ENCODE measurements at places on chromosomes 5 and 9. TPM values are rescaled to one million over a fixed set of nuclear protein-coding genes. Genes with fewer than 3 reads are reported as not detected.

DNA sequence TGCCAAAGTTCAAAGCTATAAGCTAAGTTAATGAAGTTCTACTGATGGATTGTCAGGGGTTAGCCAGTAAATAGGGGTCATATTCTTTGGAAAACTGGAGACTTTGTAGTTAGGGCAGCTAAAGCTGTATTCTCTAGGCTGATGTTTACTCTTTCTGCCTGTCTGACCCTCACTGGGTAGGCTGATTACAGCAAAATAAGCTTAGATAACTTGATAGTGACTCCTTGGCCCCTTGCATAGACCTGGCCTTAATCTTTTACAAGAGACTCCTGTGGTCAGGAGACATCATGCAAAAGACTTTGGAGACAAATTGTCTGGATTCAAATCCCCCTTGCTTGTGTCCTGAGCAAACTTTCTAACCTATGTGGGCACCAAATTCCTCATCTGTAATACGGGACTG lies 314.4 kb upstream of the MSX2 start:
- no peak for DNase-seq
- peaks cover 2% of the 10 kb centered on the region for H3K36me3 ChIP-seq
- H3K27ac ChIP-seq, result no peak overlapping the region
- peaks cover 12% of the 10 kb centered on the region for H3K27me3 ChIP-seq
- no peak overlapping the region for H3K4me3 ChIP-seq

GRCh38 chr5:137145721-137146120 lies 353.4 kb downstream of the SPOCK1 start:
- H3K27ac ChIP-seq, result peak overlapping the region; percentile 98
- H3K4me3 ChIP-seq, result no peak overlapping the region
- H3K36me3 ChIP-seq, result no peaks in the 10 kb centered on the region
- H3K4me1 ChIP-seq, result peaks cover 46% of the 10 kb centered on the region
- no peak for DNase-seq

DNA sequence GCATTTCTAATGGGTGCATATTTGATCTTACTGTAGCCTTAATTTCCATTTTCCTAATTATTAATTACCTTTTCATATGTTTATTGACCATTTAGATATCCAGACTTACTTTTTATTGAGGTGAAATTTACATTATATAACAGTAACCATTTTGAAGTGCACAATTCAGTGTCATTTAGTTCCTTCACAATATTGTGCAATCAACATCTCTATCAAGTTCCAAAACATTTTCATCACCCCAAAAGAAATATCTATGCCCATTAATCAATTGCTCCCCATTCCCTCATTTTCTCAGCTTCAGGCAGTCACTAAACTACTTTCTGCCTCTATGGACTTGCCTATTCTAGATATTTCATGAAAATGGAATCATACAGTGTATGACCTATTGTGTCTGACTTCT lies 5.9 kb downstream of the COL15A1 start:
- no peaks in the 10 kb centered on the region for H3K36me3 ChIP-seq
- H3K27me3 ChIP-seq, result peaks cover 34% of the 10 kb centered on the region
- H3K27ac ChIP-seq, result no peak overlapping the region
- no peak for DNase-seq
- H3K4me1 ChIP-seq, result peaks cover 1% of the 10 kb centered on the region
- H3K4me3 ChIP-seq, result no peak overlapping the region

DNA sequence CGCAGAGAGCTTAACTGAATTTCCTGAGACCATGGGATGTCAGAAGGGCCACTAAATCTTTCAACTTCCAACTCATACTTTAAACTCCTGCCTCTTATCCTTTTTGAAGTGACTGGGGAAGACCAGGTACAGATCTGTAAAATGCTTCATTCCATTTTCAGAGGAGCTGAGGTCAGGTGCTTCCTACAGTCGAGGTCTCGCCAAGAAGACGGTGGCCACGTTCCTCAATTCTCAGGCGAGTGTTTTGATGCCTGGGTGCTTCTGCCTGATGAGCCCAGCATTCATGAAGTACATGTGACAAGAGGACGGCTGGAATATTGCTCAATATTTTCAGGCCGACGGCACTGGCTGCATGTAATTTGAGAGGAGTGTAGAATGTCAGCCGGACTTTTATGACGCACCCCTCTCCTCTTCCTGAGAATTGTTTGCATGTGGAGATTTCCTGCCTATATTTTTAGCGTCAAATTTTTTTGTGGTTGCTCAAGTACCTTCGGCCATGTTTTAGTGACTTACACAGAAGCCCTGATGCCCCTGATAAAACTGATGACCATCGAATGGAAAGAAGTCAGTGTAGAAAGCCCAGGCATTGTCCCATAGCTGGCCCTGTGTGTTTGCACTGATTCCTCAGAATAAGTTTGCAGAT lies 38.8 kb upstream of the GLRX start:
- H3K36me3 ChIP-seq, result no peaks in the 10 kb centered on the region
- H3K27ac ChIP-seq, result peak overlapping the region; percentile 100
- H3K4me1 ChIP-seq, result peaks cover 73% of the 10 kb centered on the region
- H3K27me3 ChIP-seq, result no peaks in the 10 kb centered on the region
- no peak for DNase-seq

- no peak overlapping the region for H3K4me3 ChIP-seq
- DNase-seq, result no peak
- H3K27me3 ChIP-seq, result no peaks in the 10 kb centered on the region
- H3K4me1 ChIP-seq, result no peaks in the 10 kb centered on the region
- H3K27ac ChIP-seq, result no peak overlapping the region
These were observed 16.0 kb downstream of the TRMO start for GRCh38 chr9:97906236-97906831.

- H3K27me3 ChIP-seq, result no peaks in the 10 kb centered on the region
- peak overlapping the region; percentile 3 for H3K27ac ChIP-seq
- DNase-seq, result no peak
- H3K36me3 ChIP-seq, result no peaks in the 10 kb centered on the region
- H3K4me3 ChIP-seq, result no peak overlapping the region
- peaks cover 17% of the 10 kb centered on the region for H3K4me1 ChIP-seq
These were observed 40.3 kb upstream of the CDKN2AIPNL start for GRCh38 chr5:134451936-134452505.

DNA sequence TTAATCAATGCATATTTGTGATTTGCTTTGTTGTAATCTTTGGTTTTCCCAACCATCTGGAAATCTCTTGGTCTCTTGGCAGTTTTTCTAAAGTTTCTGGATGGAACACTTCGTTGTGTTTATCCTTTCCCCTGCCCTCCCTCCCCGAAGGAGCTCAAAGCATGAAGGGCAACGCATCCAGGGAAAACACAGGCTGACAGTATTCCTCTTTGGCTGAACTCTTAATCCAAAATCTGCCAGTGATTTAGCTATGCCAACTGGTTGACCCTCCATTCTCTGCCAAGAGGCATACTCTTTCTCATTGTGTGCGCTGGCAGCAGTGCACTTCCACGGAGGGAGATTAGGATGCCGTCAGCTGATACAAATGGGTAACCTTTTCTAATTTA lies 20.5 kb downstream of the ZBTB34 start:
- no peak overlapping the region for H3K27ac ChIP-seq
- H3K4me1 ChIP-seq, result peaks cover 9% of the 10 kb centered on the region
- DNase-seq, result no peak
- H3K27me3 ChIP-seq, result no peaks in the 10 kb centered on the region

GRCh38 chr5:143456952-143457547 lies 53.6 kb upstream of the NR3C1 start:
- H3K27ac ChIP-seq, result no peak overlapping the region
- H3K27me3 ChIP-seq, result no peaks in the 10 kb centered on the region
- no peak for DNase-seq
- H3K4me1 ChIP-seq, result no peaks in the 10 kb centered on the region
- H3K4me3 ChIP-seq, result no peak overlapping the region
- H3K36me3 ChIP-seq, result no peaks in the 10 kb centered on the region

DNA sequence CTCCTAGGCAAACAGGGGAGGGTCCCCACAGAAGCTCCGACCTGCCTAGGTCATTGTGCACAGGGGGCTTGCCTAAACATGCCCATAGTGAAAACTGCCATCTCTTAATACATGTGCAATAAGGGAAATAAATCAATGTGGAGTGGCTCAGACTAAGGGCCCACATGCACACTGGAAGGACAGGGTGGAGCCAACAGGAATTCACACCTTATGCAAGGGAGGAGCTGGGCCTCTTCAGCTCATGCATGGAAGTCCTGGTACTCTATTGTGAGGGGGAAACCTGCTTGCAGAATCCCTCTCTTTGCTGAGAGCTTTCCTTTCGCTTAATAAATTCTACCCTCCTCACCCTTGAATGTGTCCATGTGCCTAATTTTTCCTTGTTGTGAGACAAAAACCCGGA lies 815.8 kb downstream of the EFNA5 start:
- DNase-seq, result no peak
- peaks cover 13% of the 10 kb centered on the region for H3K4me1 ChIP-seq
- H3K4me3 ChIP-seq, result no peak overlapping the region
- H3K36me3 ChIP-seq, result no peaks in the 10 kb centered on the region
- no peak overlapping the region for H3K27ac ChIP-seq
- no peaks in the 10 kb centered on the region for H3K27me3 ChIP-seq

GRCh38 chr9:132260846-132261245 lies 93.9 kb downstream of the SETX start:
- H3K4me3 ChIP-seq, result no peak overlapping the region
- no peak overlapping the region for H3K27ac ChIP-seq
- no peak for DNase-seq
- H3K27me3 ChIP-seq, result peaks cover 2% of the 10 kb centered on the region

ENC1 gene
- 53.6 TPM for total RNA-seq

CDH9 gene
- not detected for total RNA-seq

HTR4 gene
- total RNA-seq, result not detected

SEMA6A gene
- 4.9 TPM for total RNA-seq

Data from chondrocyte (in vitro differentiated cells).